Dorsolateral prefrontal cortex (tissue), 122 donors: ENCODE measurements at places on chromosomes 12 and 14. TPM values are rescaled to one million over a fixed set of nuclear protein-coding genes. Genes with fewer than 3 reads are reported as not detected.

TSPAN31 gene
- 33.7 TPM for total RNA-seq

PTHLH gene
- 5.1 TPM for total RNA-seq

SYNDIG1L gene
- total RNA-seq: 2.5 TPM

FBLN5 gene
- 12.9 TPM for total RNA-seq

SLC10A1 gene
- total RNA-seq: not detected

PPP2R5E gene
- total RNA-seq: 39.0 TPM

CCNB1IP1 gene
- total RNA-seq: 41.4 TPM

RASSF9 gene
- 0.31 TPM for total RNA-seq

SLCO1B1 gene
- total RNA-seq: not detected

HCFC2 gene
- total RNA-seq: 27.8 TPM

TCTN2 gene
- total RNA-seq: 21.2 TPM

TAS2R43 gene
- total RNA-seq: 2.4 TPM

PZP gene
- total RNA-seq: 0.60 TPM

SRRM4 gene
- 67.1 TPM for total RNA-seq

PPFIA2 gene
- total RNA-seq: 155 TPM

SMCO3 gene
- total RNA-seq: not detected

PPP1R3E gene
- total RNA-seq: 79.3 TPM

CLEC4E gene
- total RNA-seq: 1.5 TPM

KRT74 gene
- total RNA-seq: not detected

NEK9 gene
- total RNA-seq: 71.7 TPM

TBX3 gene
- total RNA-seq: 5.2 TPM

RIN3 gene
- 17.0 TPM for total RNA-seq

TAS2R8 gene
- 0.96 TPM for total RNA-seq

HOXC10 gene
- not detected for total RNA-seq

LRP1-AS gene
- not detected for total RNA-seq

B3GNT4 gene
- 9.0 TPM for total RNA-seq

C3AR1 gene
- total RNA-seq: 3.7 TPM
